ENCODE measurements at places on chromosomes 6 and 20.

GRCh38 chr6:167148021-167148420, 9.8 kb downstream of the GPR31 start:
- DNase-seq = no peak

- no peak for DNase-seq
These were observed 89.9 kb downstream of the PLCB1 start for GRCh38 chr20:8221887-8222419.

DNA sequence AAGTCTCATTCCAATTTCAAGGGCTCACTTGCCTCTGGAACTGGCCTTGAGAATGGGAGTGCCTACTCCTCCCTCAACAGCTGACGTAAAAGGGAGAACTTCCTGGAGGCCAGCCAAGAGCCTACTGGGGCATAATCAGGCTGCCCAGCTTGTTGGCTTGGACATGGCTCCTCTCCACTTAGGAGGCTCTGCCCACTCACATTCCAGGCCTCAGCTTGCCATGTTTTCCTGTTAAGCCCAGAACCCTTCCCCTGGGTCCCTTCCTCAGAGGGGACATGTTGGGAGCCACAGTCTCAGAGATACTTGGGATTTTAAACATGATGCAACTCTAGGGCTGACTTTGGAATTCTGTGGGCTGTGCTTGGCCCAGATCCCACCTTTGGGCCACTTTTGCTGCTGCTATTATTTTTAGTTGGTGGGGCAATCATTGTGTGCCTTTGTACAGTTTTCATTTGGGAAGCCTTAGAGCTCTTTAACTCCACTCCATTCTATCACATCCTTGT, 31.5 kb upstream of the ADTRP start:
- DNase-seq = no peak

GRCh38 chr6:5190507-5190906, 70.2 kb downstream of the LYRM4 start:
- no peak for DNase-seq

DNA sequence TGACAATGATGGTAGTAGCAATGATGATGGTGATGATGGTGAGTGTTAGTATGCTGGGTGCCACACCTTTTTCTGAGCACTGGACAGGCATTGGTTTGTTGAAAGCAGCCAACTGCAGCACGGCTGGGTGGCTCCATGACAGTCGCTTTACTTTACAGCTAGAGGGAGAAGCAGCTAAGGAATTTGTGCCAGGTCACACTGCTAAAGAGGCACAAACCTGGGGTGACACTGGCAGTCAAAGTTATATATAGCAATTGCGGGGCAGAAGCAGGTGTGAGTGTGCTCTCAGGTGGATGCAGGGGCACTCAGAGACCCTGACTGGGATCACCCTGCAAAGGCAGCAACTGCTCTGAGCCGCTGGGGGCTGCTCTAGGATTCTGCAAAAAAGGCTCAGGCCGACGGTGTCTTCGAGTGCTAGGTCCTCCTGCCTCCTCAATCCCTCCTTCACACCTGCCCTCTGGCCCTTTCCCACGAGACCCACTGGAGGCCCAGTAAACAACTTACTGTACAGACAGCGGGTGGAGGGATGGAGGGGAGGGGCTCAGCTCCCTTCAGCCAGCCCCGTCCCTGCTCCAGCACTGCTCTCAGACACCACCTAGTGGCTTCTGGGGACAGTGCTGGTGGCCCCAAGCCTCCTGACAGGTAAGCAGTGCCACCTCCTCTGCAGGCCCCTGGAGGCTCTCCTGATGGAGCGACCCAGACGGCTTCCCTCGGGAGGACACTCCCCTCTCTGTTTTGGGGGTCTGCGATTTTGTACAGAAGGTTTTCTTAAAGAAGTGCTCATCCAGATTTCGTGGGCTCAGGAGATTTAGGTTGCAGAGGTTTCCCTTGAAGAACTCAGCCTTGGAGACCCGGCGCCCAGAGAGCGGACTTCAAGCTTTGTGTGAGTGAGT, 4.4 kb upstream of the RPS21 start:
- DNase-seq = no peak

GRCh38 chr6:30641048-30641447, 5.9 kb upstream of the C6orf136 start:
- DNase-seq = no peak

Measured in hindlimb muscle (tissue), 1 donor.